ENCODE measurements at places on chromosomes 16 and 17.

GRCh38 chr16:68744744-68745280, 7.7 kb downstream of the CDH1 start:
- DNase-seq = no peak

GRCh38 chr16:17457997-17458396, 12.8 kb downstream of the XYLT1 start:
- DNase-seq = no peak

DNA sequence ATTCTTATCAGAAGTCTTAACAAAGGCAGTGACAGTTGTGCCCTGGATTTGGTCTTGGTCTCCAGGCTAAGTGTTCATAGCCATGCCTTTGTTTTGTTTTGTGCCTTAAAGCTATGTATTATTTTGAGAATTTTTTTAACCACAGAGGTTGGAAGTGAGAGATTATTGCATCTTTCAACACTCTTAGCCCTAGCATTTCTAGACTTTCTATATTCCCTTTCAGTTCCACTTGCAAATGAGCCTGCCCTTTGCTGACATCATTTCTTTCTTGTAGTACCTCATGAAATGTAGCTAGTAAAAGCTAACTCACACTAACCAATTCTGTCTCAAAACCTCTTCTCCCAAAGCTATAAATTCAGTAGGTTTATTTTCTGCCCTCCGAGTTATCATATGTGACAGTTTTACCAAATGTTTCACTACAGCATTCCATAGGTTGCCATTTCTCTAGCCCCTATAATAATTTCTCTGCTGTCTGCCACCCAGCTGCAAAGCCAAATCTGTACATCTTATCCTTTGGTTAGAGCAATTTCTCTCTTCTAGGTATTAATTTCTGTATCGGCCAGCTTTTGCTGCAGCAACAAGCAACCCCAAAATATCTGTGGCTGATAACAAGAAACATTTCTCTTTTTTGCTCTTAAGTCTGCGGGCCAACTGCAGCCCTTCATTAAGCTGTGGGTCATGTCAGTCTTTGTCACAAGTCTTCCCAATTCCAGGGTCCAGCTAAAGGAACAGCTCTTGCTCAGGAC, 14.2 kb upstream of the CCL1 start:
- DNase-seq = no peak

DNA sequence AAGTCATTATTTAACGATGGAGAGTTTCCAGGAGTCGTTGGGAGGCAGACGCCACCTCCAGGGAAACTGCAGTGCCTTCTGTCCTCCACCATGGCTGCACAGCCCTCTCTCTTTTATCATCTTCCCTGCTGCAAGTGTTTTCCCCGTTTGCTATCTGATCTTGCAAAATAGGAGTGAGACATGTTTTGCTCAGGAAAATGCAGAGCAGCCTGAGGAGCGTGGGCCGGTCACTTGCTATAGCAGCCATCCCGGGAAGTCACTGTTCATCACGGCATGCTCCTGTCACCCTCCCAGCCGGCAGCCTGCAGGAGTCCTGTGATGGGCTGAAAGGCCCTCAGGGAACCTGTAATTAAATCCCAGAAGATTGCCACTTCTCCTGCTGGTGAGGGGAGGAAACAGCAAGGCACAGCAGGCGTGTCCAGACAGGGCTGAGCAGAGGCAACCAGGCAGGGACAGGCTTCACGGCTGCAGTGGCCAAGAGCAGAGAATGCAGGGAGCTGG, 143.1 kb downstream of the GSG1L start:
- DNase-seq = no peak

DNA sequence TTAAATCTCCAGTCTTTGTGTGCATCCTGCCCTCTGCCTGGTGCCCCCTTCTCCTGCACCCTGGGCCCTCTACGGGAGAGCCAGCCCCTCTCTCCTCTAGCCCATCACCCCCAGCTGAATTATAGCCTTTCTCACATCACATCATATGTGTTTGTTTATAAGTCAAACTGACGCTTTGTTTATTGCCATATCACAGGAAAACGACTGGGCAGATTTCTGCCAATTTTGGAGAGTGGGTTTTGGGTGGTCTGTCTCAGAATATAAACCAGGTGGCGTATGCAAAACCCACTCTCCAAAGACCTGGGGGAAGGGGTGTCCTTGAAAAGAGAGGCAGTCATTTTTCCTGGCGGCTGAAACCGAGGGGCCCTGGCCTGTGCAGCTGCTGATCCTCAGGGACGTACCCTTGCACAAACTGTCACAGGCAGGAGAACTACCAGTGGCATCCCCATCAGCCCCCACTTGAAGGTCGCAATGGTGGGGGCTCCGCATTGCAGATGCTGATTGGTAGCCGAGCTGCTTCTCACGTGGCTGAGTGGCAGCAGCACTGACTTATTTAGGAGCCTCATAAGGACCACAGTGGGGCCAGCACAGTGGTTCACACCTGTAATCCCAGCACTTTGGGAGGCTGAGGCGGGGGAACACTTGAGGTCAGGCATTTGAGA, 34.8 kb upstream of the CDC42EP4 start:
- DNase-seq = no peak

DNA sequence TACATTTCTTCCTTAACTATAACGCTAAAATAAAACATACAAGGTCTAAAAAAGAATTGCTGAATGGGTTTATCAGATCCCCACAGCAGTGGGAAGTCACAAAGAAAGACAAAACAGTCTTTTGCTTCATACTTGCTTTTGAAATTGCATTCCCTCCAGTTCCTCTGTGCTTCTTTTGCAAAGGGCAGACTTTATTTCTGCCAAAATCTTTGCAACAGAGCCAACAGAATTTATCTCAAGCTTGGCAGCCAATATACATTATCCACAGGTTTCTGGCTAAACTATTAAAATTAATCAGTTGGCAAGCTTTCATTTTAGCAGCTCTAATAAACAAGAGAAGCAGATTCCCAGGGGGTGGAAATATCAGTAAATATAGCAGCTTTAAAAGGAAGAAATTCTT, 378.9 kb upstream of the CA10 start:
- DNase-seq = no peak

GRCh38 chr17:5667871-5668270, 83.6 kb upstream of the NLRP1 start:
- DNase-seq = no peak

- no peak for DNase-seq
Observed at GRCh38 chr16:79772784-79773183, 172.2 kb upstream of the MAF start.

GRCh38 chr17:11324021-11324420, 83.0 kb downstream of the SHISA6 start:
- no peak for DNase-seq

DNA sequence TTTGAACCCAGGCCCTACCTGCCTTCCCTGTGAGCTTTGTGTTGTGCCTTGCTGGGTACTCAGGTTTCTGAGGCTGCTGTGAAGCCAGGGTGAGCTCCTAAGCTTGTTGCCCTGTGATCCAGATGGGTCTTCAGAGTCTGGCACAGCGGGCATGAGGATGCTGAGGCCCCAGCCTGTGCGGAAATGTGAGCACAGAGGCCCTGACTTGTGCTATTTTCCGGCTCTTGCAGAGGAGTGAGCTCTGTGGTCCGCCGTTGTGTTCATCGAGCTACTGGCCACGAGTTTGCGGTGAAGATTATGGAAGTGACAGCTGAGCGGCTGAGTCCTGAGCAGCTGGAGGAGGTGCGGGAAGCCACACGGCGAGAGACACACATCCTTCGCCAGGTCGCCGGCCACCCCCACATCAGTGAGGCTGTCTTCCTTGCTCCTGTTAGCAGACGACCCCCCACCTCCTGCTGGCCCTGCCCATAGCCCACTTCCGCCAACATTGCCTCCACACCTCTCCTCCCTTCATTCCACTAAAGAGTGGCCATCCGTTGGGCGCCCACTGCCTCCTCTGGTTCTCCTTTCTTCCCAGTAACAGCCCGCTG, 2.7 kb downstream of the PHKG2 start:
- DNase-seq = no peak

DNA sequence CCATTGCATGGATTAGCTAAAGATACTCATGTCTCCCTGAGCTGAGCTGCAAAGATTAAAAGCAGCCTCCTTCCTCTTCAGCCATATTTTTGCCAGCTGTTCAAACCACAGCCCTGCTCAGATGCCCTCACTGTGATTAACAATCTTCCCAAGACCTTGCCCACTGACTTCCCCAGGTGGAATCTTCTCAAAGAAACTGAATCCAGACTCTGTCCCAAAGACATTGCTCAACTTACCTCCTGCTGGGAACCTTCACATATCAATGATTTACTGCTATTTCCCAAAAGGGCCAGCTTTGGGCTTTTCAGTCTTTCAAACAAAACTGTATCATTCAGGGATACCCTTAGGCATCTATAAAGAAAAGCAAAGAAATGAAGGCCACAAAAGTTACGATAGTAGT, 9.2 kb downstream of the C17orf67 start:
- no peak for DNase-seq

- no peak for DNase-seq
Observed at GRCh38 chr17:72409405-72410002, 288.7 kb downstream of the SOX9 start.

GRCh38 chr17:45910667-45911066, 16.3 kb downstream of the MAPT start:
- no peak for DNase-seq

DNA sequence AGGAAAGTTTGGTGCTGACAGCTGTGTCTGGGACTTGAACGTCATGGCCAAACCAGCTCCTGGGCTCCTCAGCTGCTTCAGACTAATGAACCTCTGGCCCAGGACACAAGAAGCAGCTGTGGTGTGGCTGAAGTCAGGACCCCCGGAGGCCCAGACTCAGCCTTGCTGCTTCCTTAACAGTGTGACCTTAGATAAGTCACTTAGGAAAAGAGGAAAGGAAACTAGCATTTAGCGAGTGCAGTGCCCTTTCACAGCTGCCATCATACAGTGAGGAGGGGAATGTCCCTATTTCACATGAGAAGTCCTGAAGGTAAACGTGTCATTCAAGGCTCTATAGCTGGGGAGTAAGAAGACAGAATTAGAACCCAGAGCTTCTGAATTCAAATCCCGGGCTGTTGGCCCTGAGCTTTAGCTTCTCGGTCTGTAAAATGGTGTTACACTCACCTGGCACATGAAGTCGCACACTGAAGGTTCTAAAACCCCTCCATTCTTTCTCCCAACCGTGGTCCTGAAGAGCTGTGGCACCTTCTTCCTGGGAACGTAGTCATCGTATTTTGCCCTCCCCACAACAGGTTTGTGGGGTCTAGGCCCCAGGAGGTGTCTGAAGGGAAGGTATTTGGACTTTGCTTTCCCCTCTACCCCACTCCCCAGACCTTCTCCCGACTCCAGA, 910 bp upstream of the RAMP2 start:
- no peak for DNase-seq

GRCh38 chr16:1614456-1615102, 2.4 kb downstream of the CRAMP1 start:
- no peak for DNase-seq

GRCh38 chr16:17691899-17692176, 221.1 kb upstream of the XYLT1 start:
- no peak for DNase-seq

- no peak for DNase-seq
Observed at GRCh38 chr16:67277294-67277998, 1.9 kb upstream of the PLEKHG4 start.

GRCh38 chr17:78812855-78813254, 27.8 kb downstream of the USP36 start:
- DNase-seq = no peak

- DNase-seq = no peak
Observed at GRCh38 chr16:65125871-65126270, 4.0 kb upstream of the CDH11 start.

DNA sequence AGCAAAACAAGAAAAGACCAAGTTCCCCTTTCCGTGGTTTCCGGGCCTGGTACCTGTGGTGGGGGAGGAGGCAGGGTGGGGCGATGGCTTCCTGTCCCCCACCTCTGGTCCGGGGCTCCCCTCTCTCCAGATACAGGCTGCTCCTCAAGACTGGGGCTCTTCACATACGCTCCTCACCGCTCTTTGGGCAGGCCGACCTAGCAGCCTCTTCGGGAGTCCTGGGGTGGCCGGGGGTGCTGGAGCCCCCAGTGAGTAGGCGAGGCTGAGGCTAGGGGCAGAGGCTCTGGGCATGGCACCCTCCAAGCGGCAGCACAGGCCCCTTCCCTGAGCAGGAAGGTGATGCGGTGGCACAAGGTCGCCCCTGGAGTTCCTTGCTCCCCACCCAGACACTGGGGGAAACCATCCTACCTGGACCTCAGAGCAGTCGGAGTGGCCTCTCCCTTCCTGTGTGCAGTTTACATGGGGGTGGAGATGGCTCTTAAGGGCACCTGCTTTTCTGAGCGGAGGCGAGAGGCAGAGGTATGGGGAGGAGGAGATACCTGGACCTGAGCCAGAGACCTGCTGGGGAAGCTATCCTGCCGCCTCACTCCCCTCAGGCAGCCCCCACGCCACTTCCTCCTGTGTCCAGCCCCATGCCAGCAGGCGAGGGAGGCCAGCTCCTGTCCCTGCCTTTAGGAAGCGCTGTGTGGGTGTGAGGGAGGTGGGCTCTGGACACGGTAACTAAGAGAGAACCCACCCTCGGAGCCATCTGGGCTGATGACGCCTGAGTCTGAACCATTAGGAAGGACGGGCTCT, 891 bp downstream of the CORO1A start:
- peak; percentile 54 for DNase-seq

GRCh38 chr17:58352596-58353388, 791 bp upstream of the SUPT4H1 start:
- no peak for DNase-seq

DNA sequence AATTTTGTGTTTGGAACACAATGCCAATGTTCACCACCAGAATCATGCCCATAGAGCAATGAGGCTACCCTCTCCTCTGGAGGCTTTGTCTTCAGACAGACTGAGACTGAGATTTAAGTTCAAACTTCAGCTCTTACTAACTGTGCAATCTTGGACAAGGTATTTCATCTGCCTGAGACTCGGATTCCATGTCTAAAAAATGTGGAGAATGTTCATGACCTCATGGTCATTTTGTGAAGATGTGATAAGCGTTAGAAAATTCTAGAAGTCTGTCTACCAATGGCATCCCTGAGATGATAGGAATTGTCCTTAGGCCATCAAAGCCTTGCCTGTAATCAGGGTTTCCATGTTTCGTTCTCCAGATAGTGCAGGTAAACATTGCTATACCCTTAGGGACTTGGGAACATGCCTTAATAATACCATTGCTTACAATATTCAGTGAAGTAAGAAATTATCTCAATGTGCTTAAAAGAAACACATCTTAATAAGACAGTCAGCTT, 388.2 kb upstream of the MAF start:
- DNase-seq = no peak

GRCh38 chr16:79768276-79768970, 167.9 kb upstream of the MAF start:
- no peak for DNase-seq

GRCh38 chr17:836151-836550, 54.0 kb downstream of the MRM3 start:
- no peak for DNase-seq
